Upper lobe of right lung (tissue), 1 donor: ENCODE measurements at places on chromosomes 6 and 20. TPM values are rescaled to one million over a fixed set of nuclear protein-coding genes. Genes with fewer than 3 reads are reported as not detected.
A peak's percentile ranks its signal among the peaks of the same experiment; 100 is the strongest.

Gene RIPOR2
- total RNA-seq: 25.6 TPM

- no peaks in the 10 kb centered on the region for H3K4me1 ChIP-seq
- DNase-seq: no peak
- no peaks in the 10 kb centered on the region for H3K27me3 ChIP-seq
- no peak overlapping the region for H3K4me3 ChIP-seq
- H3K27ac ChIP-seq: no peak overlapping the region
Measured at GRCh38 chr20:13458860-13459451, 179.8 kb downstream of the TASP1 start.

Gene BPI
- total RNA-seq: not detected

GRCh38 chr6:73652637-73653570, 888 bp downstream of the SLC17A5 start:
- peak overlapping the region; percentile 96 for H3K27ac ChIP-seq
- no peaks in the 10 kb centered on the region for H3K27me3 ChIP-seq
- peak overlapping the region; percentile 97 for H3K4me3 ChIP-seq
- DNase-seq: peak; percentile 79
- peaks cover 9% of the 10 kb centered on the region for H3K4me1 ChIP-seq

Gene MOG
- total RNA-seq: not detected

DNA sequence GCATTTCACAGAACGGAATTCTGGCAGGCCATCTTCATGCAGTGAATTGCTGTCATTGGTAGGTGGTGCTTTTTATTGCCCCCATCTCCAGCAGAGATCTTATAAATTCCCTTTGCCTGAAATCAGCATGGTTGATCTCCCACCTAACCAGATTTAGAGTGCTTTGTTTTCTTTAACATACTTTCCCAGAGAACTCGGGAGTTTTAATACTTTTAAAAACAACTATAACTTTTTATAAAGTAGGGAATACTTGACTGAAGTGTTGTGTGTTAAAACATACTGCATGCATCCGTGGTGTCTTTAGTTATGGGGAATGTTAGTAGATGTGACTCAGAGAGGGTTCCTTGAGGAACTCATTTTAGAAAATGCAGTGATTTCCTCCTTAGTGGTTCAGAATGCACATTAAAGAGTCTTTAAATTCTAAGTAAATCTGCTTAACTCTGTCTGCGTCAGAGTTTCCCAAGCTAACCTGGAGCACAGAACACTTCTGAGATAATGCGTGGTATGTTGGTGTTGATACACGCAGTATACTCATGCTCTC, 54.9 kb downstream of the AKAP12 start:
- H3K27ac ChIP-seq: peak overlapping the region; percentile 6
- H3K4me3 ChIP-seq: no peak overlapping the region
- DNase-seq: no peak
- H3K4me1 ChIP-seq: peaks cover 18% of the 10 kb centered on the region
- no peaks in the 10 kb centered on the region for H3K27me3 ChIP-seq

DNA sequence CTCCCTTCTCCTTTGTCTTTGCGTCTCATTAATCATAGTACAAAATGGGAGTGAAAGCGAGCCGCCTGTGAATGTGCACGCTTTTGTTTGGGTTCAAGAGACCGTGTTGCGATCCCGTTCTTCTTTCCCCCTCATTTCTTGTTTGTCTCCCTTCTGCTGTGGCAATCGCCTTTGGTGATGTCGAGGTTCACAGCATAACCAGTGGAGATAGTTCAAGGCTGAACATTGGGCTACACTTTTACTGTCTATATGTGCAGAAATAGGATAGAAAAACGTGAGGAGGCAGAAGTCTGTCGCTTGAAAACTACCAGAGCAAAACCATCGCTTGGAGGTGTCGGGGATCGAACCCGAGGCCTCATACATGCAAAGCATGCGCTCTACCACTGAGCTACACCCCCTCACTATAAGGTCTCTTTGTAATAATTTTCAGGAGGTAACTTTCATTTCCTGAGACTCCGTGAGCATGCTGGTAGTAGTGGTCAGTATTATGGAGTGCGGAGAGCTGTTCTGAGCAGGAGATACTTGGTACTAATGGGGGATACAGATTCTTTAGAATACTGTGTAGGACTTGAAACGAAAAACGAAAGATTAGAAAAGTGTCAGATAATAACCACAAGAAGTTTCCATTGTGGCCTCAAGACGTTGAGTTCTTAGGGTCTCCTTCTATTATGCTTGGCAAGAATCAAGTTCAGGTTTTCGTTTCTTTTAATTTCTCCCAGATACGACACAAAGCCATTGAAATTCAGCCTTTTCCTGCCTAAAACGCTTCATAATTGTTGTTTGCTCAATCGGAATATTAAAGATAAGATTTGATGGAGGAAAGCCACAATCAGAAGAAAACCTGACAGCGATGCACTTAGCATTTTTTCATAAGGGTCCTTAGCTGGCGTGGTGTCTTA, 106.6 kb downstream of the TRIM27 start:
- no peak overlapping the region for H3K4me3 ChIP-seq
- no peaks in the 10 kb centered on the region for H3K4me1 ChIP-seq
- no peak overlapping the region for H3K27ac ChIP-seq
- H3K27me3 ChIP-seq: peaks cover 99% of the 10 kb centered on the region
- no peaks in the 10 kb centered on the region for H3K36me3 ChIP-seq

Gene GABRR2
- 1.4 TPM for total RNA-seq

Gene OXT
- not detected for total RNA-seq

Gene ARFGEF3
- total RNA-seq: 27.2 TPM

DNA sequence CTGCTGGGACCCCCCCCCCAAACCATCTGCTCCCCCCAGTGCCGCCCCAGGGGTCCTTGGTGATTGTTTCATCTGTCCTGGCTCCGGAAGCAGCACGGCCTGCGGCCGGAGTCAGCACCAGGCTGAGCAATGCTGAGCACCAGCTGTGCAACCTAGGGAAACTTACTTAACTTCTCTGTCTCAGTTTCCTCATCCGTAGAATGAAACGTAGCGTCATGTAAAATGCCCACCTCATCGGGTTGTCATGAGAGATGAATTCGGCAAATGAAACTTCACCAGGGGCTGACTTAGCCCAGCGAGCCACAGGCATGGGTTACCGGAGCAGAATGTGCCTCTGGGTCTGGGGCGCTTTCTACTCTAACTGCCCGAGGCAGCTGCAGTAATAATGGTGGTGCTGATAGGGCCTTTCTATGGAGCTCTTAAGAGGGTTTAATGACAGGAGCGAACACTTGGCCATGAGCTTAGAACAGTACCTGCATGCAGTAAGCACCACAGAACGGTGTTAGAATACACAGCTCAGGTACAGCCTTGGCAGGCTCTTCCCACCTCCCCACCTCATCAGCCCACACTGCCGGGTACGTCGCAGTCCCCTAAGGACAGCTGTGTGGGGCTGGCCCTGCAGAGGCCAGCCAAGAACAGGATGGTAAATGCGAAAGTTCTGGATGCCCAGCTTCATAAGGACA, 1.7 kb downstream of the THBS2 start:
- H3K27me3 ChIP-seq: peaks cover 47% of the 10 kb centered on the region
- peak; percentile 31 for DNase-seq
- H3K4me1 ChIP-seq: peaks cover 10% of the 10 kb centered on the region
- peak overlapping the region; percentile 37 for H3K4me3 ChIP-seq

GRCh38 chr6:154154389-154154967, 115.4 kb downstream of the OPRM1 start:
- DNase-seq: no peak
- H3K4me3 ChIP-seq: no peak overlapping the region
- H3K27me3 ChIP-seq: no peaks in the 10 kb centered on the region

Gene TRPC4AP
- 67.6 TPM for total RNA-seq

Gene FAM217A
- total RNA-seq: not detected

DNA sequence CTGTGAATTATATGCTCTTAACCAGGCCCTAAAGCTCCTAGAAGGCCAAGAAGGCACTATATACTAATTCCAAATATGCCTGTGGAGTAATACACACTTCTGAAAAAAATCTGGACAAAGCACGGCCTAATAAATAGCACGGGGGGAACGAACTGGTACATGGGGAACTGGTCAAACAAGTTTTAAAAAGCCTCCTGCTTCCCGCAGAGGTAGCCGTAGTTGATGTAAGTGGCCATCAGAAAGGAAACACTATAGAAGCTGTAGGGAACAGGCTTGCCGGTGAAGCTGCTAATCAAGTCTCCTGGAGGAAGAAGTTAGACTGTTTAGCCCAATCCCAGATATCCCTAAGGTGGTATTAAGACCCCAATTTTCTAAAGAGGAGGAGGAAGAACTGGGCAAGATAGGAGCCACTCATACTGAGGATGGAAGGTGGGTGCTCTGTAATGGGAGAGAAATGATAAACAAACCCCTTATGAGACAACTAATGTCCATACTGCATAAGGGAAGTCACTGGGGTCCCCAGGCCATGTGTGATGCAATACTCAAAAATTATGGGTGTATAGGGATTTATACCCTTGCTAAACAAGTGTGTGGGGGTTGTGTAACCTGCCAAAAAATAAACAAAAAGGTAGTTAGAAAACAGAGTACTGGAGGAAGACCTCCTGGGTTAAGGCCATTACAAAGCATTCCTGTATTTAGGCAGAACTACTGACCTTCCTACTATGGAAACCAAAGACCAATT, 27.1 kb upstream of the ZNF318 start:
- H3K4me3 ChIP-seq: no peak overlapping the region
- H3K4me1 ChIP-seq: no peaks in the 10 kb centered on the region
- H3K36me3 ChIP-seq: no peaks in the 10 kb centered on the region

- no peaks in the 10 kb centered on the region for H3K27me3 ChIP-seq
- peaks cover 67% of the 10 kb centered on the region for H3K4me1 ChIP-seq
- DNase-seq: peak; percentile 92
Measured at GRCh38 chr6:43702534-43703440, 15.2 kb upstream of the MRPS18A start.

Gene STMND1
- not detected for total RNA-seq

- no peaks in the 10 kb centered on the region for H3K36me3 ChIP-seq
- H3K27me3 ChIP-seq: no peaks in the 10 kb centered on the region
- DNase-seq: no peak
- H3K4me1 ChIP-seq: no peaks in the 10 kb centered on the region
Measured at GRCh38 chr6:203661-204060, 88.6 kb upstream of the DUSP22 start.

Gene SPAG4
- 2.9 TPM for total RNA-seq

Gene PTCRA
- total RNA-seq: 5.0 TPM
